Globus pallidus (tissue), 1 donor: ENCODE measurements at places on chromosomes 6 and 20.
A peak's percentile ranks its signal among the peaks of the same experiment; 100 is the strongest.

GRCh38 chr6:166388290-166389004 is 5.7 kb upstream of the MPC1 start:
- DNase-seq, result no peak

- DNase-seq, result no peak
Measured at GRCh38 chr6:72930556-72931132, 294.7 kb downstream of the KHDC1L start.

DNA sequence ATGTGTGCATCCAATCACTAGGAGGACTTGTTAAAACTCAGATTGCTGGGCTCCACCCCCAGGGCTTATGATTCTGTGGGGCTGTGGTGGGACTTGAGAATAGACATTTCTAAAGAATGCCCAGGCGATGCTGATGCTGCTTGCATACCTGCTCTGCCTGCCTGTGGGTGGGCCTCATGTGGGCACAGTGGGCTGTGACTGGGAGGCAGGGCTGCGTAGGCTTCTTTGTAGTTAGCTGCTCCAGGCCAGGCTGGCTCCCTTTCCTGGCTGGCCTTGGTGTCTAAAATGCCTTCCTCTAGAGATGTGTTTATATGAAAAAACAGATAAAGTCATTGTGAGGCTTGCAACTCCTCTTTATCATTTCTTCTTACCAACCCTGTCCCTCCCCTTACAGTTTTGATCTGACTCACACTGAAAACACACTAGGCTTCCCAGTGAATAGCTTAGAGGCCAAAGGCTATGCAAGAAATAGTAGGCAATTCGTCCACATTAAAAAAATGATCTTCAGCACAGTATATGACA is 495.5 kb upstream of the MAP3K7 start:
- DNase-seq, result no peak

- DNase-seq, result no peak
Measured at GRCh38 chr20:48897305-48898010, 24.1 kb upstream of the ARFGEF2 start.

DNA sequence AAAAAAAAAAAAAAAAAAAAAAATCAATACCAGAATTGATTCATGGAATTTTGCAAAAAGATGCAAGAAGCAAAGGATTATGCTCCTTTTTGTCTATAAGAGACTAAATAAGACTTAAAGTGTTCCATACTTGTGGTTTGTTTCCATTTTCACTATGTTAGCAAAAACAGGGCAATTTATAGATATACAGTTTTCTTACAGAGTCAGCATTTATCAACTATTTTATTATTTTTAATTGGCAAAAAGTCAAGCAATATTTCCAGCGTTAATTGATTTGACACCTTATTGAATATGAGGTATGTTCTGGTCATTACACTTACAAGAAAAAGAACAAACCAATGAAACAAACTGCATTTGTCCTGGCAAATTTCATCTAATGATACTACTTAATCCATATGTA is 5.4 kb upstream of the SGK1 start:
- no peak for DNase-seq

DNA sequence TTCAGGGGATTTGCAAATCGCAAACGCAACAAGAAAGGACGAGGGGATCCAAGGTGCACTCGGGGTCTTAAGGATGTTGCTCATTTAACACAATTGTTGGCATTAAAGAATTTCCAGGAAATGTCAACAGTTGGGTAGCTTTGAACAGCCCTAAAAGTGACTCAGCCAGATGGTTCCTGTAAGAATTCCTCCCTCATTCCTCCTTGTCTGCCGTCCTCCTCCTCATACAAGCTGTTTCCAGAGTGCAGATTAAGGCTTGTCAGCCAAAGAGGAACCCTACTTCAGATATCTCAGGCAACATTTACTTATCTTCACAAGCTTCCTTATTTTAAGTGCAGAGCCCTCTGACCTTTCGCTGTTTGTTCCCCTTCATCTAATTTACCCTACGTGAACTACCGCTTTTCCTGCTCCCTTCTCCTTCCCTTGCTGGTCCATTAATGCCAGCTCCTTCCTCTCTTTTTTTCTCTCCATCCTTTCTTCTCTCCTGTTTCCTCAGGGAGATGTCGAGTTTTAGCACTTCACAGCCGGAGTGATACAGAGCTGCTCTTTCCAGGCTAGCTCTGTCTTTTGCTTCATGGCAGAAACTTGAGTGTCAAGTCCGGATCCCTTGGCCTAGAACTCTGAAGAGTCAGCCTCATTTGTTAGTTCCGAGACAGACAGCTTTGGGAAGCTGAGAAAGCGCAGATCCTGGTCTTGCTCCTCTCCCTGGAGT is 26.1 kb upstream of the TBC1D7 start:
- no peak for DNase-seq

DNA sequence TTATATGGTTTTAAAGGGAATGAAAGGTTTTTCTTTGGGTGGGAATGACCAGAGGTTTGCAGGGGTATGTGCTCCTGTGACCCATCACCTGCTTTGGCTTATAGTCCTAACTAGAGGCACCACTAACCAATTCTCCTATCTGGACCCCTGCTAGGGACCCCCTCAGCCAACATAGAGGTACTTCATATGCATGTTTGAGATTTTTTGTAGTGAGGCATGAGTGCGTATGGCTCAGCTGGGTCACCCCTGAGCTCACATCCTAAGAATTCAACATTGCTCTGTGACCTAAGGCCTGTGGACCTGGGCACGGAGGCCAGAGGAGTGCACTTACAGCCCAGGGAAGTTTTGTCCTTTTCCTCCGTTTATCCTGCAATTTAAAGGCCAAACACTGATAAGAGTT is 68.4 kb upstream of the EEF1E1 start:
- DNase-seq, result no peak

DNA sequence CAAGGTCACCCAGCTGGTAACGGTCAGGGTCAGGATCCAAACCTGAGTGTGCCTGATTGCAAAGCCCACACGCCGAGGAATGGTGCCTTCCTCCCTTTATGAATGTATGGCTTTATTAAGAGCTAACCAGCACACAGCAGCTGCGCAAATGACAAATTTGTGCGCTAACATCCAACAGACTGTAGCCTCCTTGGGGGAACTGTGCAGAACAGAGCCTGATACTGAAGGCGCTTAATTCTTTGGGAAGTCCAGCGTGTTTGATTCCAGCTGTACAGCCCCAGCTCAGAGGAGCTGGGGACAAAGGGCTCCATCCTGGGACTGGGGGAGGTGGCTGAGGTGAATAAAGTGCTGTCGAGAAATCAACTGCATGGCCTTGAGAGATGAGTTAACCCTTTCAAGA is 75.7 kb upstream of the JARID2 start:
- no peak for DNase-seq

GRCh38 chr20:25623736-25624499 is at the start of gene NANP:
TSS of gene NANP (minus strand) at chr20:25624014. CDS start at chr20:25623948, 66 bp downstream.
- peak; percentile 90 for DNase-seq

GRCh38 chr6:613981-614380 is 42.9 kb downstream of the HUS1B start:
- DNase-seq, result no peak

DNA sequence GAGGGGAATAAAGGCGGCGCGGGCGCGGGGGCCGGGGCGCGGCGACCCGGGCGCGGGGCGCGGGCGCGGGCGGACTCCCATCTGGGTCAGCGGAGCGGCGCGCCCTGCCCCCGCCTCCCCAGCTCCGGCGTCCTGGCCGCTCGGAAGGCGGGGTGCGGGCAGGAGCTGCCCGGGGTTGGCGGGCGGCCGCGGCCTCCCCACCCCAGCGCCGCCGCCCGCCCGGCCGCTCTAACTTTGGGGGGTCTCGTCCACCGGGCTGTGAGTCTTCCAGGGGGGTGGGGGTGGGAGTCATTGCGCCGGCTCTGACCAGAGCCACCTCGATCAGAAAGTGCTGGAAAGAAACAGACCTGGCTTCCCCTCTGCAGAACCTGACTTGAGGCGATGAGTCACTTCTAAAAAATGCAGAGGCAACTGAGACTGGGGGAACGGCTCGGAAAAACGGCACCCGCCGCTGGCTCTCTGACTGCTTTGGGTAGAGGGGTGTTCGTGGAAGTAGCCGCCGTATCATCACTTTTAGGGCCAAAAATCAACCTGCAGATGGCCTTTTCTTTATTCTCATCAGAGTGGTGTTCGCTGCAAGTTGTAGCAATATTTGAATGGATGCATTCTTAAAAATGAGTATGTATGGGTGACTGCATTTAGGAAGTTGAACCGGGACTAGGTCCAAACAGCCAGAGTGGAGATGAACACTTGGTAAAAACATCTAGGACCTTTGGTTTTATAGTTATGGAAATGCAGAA is 667 bp downstream of the CAP2 start:
- DNase-seq, result no peak

DNA sequence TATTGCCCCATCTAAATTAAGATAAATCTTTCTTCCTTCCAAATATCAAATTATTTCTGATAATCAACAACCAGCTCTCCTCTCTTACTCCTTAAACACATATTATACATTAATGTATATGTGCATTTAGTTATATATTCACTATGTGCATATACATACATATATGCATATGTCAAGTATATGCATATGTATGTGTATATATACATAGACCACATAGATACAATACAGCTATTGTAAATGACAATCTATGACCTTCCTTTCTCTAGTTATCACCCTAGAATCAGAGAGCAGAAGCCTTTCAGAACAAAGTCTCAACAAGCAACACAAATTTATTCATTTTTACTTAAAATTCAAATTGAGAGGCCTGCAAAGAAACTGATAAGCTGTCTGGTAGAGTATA is 241.1 kb upstream of the THEMIS start:
- DNase-seq, result no peak

GRCh38 chr6:114707081-114707620 is 364.3 kb upstream of the HS3ST5 start:
- no peak for DNase-seq

- DNase-seq, result peak; percentile 80
Measured at GRCh38 chr6:158559895-158560835, at the start of gene TMEM181. TSS of gene TMEM181 (plus strand) at chr6:158560091. CDS start at chr6:158560225, 134 bp downstream.
